Cardiac ventricle fibroblast (primary cell): ENCODE measurements at places on chromosomes 7 and 10. TPM values are rescaled to one million over a fixed set of nuclear protein-coding genes. Genes with fewer than 3 reads are reported as not detected.

ARID5B gene
- 53.5 and 62.0 TPM in 2 replicates for total RNA-seq

SPDYE2B gene
- total RNA-seq: not detected in 2 replicates

PDZD8 gene
- 14.8 and 24.4 TPM in 2 replicates for total RNA-seq

NCF1 gene
- total RNA-seq: not detected in 2 replicates

SFRP5 gene
- total RNA-seq: 0.10 and 0.19 TPM in 2 replicates
